ENCODE measurements at places on chromosomes 16 and 17.

- no peak for DNase-seq
Measured at GRCh38 chr17:71511266-71511995, 609.4 kb upstream of the SOX9 start.

- no peak for DNase-seq
Measured at GRCh38 chr16:85588562-85589503, 24.3 kb upstream of the GSE1 start.

GRCh38 chr17:3729881-3730280 is 6.2 kb downstream of the HASPIN start:
- DNase-seq, result no peak

DNA sequence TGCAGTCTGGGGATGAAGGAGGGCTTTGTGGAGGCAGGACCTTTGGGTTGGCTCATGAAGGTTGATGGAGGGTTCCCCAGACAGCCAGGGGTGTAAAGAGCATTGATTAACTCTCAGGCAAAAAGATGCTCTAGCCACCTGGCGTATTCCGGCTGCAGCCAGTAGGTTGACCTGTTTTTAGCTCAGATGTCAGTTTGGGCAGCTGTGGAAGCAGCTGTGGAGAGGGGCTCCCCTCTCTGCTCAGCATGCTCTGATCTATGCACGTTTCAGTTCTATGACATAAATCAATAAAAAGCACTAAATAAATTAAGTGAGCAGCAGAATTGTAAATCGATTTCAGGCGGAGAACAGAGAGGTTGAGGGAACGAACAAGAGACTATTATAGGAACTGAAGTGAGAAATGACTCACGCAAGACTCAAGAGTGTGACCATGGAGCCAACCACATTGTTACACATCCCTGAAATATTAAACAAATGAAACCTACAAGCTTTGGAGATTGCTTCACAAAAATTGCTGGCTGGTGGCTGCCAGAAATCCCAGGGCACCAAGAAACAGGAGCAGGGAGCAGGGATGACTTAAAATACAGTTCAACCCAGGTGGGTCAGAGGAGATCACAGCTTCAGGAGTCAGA is 111.9 kb downstream of the GSG1L start:
- DNase-seq, result peak; percentile 24

- DNase-seq, result no peak
Measured at GRCh38 chr16:85008271-85008670, 3.1 kb downstream of the ZDHHC7 start.

- peak; percentile 32 for DNase-seq
Measured at GRCh38 chr17:82536512-82537201, 17.1 kb downstream of the FOXK2 start.

- DNase-seq, result no peak
Measured at GRCh38 chr16:88968589-88969280, 8.3 kb downstream of the CBFA2T3 start.

GRCh38 chr16:54473226-54473993 is 186.8 kb upstream of the IRX3 start:
- DNase-seq, result no peak

- DNase-seq, result no peak
Measured at GRCh38 chr16:28499854-28500253, 5.4 kb downstream of the APOBR start.

GRCh38 chr16:65737831-65738230 is 616.0 kb upstream of the CDH11 start:
- DNase-seq, result no peak

DNA sequence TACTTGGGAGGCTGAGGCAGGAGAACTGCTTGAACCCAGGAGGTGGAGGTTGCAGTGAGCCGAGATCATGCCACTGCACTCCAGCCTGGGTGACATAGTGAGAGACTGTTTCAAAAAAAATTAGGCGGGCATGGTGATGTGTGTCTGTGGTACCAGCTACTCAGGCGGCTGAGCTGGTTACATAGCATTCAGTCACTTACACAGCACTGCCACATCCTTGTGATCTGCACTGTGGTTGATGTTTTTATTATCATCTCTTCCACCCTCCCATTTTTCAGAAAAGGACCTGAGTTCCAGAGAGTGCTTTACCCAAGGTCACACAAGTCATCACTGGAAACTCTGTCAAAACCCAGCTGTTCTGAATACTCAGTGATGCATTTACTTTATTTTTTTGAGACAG is 14.8 kb upstream of the KPNB1 start:
- DNase-seq, result no peak

GRCh38 chr17:7893187-7893880 is 4.7 kb downstream of the CHD3 start:
- DNase-seq, result no peak

DNA sequence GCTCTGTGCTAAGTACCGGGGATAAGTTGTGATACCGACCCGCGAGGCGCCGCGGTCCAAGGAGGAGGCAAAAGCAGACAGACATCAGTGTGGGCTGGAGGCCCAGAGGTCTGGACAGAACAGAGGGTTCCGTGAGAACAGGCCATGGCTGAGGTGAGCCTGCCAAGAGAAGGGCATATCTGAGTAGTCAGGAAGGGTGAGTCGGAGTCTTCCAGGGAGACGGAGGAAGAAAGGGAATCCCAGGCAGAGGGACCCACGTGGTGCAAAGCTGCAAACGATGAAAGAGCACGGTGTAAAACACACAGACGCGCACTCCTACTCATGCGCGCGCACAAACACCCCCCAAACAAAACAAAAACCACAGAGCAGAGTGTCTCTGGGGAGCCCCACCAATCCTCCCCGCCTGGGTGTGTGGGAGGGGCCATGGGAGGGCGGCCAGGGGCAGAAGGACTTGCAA is 18.1 kb downstream of the RHBDL3 start:
- no peak for DNase-seq

DNA sequence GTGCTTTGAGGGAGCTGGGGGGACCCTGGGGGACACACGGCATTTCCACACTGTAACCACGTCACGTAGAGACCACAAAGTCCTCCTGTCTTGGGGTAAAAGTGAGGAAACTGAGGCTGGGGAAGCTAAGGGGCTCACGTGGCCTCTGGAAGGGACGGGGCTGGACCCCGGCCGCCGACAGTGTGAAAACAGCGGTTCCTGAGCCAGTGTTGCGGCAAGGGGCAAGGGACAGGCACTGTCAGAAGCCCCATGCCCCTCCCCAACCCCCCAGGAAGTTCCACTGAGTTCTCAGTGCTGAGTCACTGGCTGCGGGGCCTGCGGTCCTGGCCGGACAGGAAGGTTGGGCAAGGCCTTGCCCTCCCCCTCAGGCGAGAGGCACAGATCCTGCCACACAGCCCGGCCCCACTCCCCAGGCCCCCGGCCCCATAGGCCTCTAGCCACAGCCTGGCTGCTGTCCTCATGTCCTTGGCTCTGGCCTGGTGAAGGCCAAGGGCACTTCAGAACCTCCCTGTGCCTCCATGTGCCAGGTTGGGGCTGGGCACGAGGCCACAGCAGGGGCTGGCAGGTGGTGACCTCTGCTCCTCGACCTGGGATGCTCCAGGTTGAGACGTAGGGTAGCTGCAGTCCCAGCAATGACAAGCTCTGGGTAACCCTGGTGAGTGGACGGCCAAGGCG is 5.0 kb upstream of the CCDC57 start:
- peak; percentile 55 for DNase-seq

DNA sequence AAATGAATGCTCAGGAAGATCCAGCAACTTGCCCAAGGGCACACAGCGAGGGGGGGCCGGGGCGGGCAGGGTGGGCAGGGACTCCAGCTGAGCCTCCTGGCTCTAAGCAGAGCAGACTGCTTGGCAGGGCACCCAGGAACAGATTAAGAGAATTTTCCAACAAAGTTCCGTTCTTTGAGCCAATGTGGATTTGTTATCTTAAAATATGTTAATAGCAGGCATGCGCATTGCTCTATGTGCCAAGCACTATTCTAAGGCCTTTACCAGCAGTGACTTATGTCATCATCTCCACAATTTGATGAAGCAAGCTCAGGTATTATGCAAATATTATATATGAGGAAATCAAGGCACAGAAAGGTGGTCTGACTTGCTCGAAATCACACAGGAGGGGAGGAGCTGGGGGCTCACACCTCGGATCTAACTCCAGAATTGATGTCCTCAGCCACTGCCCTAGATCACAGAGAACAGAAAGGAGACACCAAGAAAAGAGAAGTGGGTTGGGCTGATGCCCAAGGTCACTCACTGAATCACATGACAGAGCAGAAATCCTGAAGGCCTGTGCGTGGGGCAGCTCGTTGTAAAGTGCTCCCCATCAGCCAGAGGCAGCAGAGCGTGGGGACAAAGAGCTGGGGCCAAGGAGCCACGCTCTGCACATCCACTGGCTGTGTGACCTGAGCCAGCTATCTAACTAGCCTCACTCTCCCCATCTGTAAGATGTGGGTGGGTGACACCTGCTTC is 23.2 kb upstream of the MEAK7 start:
- DNase-seq, result no peak

DNA sequence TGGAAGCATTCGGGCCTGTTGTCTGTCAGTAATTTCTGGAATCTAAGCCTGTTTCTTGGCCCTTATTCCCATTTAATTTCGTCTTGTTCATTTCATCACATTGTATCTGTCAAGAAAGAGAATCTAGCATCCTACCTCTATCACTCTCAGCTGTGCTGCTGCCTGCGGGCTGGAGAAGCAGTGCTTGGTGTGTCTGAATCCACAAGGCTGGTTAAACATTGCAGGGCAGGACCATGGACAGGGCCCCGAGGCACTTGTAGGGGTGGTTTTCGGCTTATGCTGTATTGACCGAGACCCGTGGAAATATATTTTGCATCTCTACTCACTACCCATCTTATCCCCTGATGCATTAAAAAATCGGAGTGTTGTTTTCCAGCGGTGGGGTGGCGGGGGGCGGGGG is 3.1 kb downstream of the RAB11FIP4 start:
- DNase-seq, result no peak

GRCh38 chr16:72508191-72508590 is 336.2 kb upstream of the PMFBP1 start:
- no peak for DNase-seq

DNA sequence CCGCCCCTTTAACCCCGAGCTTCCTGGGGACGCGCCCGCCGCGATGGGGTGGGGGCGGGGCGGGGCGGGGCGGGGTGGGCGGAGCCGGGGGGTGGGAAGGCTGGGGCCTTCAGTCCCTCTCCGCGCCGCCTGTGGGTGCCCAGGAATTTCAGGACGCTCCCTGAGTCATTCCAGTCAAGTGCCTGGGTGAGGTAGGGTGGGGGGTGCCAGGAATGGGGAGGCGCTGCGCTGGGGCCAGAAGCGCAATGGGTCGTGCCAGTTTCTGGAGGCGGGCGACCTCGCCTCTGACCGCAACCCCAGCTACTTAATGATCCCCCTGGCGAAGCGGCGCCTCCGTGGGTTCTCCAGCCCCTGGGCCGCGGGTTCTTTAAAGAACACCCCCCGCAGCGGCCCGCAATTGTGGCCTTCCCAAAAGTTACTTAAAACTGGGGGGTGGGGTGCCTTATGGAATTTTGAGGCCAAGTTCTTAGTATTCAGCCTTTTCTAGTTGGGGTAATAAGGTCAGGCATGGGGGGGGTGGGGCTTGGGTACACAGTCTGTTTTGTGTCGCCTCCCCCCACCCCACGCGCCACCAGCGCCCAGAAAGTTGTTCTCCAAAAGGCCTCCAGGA is 826 bp upstream of the GSE1 start:
- peak; percentile 88 for DNase-seq

DNA sequence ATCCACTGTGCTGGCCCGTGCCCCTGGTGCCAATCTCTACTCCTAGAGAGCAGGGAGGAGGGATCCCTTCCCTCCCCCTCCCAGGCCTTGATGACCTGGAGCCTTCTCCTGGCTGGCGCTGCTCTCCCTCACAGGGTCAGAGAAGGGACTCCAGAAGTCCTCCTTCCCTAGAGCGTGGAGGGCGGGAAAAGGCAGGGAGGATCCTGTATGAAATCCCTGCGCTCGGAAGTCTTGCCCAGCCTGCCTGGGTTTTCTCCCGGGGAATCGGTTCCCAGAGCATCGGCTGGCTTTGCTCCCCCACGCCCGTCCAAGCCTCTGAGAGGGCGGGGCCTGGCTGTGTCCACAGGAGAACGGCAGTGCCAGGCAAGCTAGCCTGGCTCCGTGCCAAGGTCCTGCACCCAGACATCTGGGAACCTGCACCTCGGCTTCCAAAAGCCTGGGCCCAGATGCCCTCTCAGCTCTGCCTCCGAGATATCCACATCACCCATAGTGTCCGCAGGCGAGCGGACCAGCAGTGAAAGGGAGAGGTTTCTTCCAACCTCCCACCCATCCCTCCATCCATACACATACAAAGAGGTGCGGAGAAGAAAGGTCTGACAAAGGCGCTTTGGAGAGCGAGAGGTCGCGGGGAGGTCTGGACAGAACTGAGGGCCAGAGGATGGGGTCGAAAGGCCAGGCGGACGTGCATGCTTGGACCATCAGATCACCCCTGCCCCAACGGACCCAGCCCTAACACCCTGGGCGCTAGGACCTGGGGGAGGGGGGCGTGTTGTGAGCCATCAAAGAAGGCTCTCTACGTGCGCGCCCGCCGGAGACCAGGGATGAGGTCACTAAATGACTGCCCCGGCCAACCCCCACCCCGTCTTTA is 1.1 kb downstream of the MPP2 start:
- no peak for DNase-seq

- no peak for DNase-seq
Measured at GRCh38 chr17:73091410-73091769, 1.1 kb downstream of the SLC39A11 start.

GRCh38 chr17:8151641-8152111 is 528 bp downstream of the PER1 start:
- peak; percentile 50 for DNase-seq

DNA sequence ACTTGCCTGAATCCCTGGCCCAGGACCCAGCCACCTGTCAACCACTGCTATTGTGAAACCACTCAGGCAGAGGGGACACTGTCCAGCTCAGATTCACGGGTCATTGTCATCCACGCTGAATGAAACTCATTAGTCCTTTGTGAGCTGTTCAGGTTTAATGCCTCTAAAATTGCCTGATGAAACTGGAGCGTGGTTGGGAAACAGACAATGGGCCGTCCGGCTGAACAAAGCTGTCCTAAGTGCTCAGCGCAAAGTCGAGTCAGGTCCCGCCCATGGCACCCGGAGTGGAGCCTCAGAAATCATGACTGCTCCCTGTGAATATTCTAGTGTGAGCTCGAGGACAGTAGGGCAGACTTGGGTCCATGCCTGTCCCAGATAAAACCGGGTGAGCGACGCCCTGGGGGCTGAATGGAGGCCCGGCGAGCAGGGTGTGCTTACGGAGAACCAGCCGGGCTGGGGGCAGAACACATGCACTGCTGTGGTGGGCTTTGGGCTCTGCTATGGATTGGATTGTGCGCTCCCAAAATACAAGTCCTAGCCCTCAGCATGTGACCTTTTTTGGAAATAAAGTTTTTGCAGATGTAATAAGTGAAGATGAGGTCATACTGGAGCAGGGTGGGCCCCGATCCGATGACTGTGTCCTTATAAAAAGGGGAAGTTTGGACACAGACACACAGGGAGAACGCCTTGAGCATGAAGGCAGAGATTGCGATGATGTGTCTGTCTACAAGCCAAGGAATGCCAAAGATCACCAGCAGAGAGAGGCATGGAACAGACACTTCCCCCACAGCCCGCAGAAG is 12.9 kb upstream of the CMIP start:
- no peak for DNase-seq

- no peak for DNase-seq
Measured at GRCh38 chr16:53495325-53495724, 7.7 kb downstream of the AKTIP start.

- DNase-seq, result no peak
Measured at GRCh38 chr17:79039171-79039570, 15.2 kb downstream of the C1QTNF1 start.
